Upper lobe of left lung (tissue), 6 donors: ENCODE measurements at places on chromosomes 2 and 18. TPM values are rescaled to one million over a fixed set of nuclear protein-coding genes. Genes with fewer than 3 reads are reported as not detected.

Gene BMPR2
- total RNA-seq, result 78.8 TPM

Gene IL1R2
- 24.7 TPM for total RNA-seq

Gene LANCL1
- 26.6 TPM for total RNA-seq

Gene IL37
- total RNA-seq, result not detected

Gene CHRND
- not detected for total RNA-seq

Gene TRIM43
- total RNA-seq, result not detected

Gene PROM2
- 10.2 TPM for total RNA-seq

Gene ABCG5
- not detected for total RNA-seq

Gene FLACC1
- total RNA-seq, result 1.1 TPM

Gene LAMA1
- total RNA-seq, result 1.4 TPM

Gene SCG2
- total RNA-seq, result not detected

Gene CRYBA2
- total RNA-seq, result not detected

Gene NXPH2
- not detected for total RNA-seq

Gene PIGN
- total RNA-seq, result 21.9 TPM

Gene EPHA4
- 9.5 TPM for total RNA-seq

Gene GRHL1
- total RNA-seq, result 7.3 TPM

Gene CDH2
- total RNA-seq, result 0.83 TPM

Gene GKN1
- not detected for total RNA-seq

Gene ARHGAP28
- 10.0 TPM for total RNA-seq

Gene CRACDL
- 16.9 TPM for total RNA-seq

Gene DSC2
- total RNA-seq, result 19.5 TPM

Gene HOXD9
- total RNA-seq, result not detected
